Endothelial cell (in vitro differentiated cells): ENCODE measurements at places on chromosomes 7 and 10. TPM values are rescaled to one million over a fixed set of nuclear protein-coding genes. Genes with fewer than 3 reads are reported as not detected.

DNA sequence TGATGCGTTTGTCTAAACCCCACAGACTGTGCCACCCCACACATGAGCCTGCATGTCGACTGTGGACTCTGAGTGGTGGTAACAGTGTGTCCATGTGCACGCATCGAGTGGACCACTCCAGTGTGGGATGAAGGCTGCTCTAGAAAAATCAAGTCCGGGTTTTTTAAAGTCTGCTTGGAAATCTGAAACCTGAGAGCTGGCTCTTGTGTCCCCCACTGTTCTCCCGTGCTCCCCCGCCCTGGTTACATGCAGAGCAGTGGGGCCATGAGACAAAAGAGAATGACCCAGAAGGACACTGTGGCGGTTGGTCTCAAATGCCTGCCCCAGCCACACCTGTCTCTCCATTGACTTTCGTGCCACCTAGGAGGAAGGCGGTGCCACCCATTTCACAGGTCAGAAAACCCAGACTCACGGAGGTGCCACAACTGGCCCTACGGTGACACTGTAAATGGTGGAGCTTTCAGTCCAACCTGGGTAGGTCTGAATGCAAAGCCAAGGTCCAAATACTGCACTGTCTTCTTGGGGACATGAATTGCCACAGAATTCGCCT lies 27.3 kb upstream of the PWWP2B start:
- no peak for DNase-seq

DNA sequence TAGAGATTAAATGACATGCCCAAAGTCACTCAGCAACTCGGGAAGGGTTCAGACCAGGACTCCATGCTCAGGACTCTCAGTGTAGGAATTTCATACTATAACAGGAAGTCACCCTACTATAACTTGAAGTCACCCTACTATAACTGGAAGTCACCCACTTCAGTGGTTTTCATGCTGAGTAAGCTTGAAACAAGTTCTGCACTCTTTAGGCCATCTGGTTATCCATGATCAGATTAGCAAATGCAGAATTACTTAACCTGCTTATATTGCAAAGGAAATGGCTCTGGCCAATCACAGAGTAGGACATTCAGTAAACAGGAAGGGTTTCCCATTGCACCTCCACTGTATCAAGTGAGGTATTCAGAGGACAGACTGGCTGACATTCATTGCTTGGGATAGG lies 1240.4 kb downstream of the GATA3 start:
- DNase-seq: no peak

- no peak for DNase-seq
These were observed 14.1 kb downstream of the SEM1 start for GRCh38 chr7:96695581-96695980.

DNA sequence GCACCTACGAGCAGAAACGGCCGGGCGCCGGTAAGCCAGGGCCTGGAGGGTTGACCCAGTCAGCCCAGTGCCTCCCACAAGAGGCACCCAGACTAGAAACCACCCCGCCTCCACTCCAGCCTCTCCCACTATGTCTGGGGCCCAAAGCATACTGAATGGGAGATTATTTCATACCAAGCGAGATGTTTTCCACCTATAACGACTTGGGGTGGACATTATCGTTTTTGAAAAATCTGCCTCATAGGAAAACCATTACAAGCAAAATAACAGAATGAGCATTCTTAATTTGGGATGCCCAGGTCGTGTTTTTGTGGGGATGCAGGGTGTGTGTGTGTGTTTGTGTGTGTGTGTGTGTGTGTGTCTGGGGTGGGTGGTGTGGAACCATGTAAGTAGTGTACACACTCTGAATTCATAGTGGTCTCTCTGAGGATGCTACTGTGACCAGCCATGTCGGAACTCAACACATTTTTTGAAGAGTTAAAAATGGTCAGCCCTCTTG lies 1.6 kb downstream of the HOXA6 start:
- no peak for DNase-seq

DNA sequence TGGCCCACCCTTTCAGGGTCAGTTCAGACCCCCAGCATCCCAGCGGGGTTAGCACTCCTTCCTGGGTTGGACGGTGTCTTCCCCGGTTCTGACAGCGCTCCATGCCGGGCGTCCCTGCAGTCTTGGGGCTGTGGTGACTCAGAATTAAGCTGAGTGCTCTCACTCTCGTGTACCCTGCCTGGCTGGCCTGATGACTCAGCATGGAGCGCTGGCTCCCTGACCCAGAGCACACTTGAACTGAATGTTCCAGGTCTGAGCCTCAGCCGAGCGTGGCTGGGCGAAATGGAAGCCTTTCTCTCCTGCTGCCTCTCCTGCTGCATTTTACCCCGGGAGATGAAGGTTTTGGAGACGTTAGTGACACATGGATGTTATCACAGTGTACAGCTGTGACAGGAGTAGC lies 7.1 kb downstream of the BAG3 start:
- DNase-seq: no peak

DNA sequence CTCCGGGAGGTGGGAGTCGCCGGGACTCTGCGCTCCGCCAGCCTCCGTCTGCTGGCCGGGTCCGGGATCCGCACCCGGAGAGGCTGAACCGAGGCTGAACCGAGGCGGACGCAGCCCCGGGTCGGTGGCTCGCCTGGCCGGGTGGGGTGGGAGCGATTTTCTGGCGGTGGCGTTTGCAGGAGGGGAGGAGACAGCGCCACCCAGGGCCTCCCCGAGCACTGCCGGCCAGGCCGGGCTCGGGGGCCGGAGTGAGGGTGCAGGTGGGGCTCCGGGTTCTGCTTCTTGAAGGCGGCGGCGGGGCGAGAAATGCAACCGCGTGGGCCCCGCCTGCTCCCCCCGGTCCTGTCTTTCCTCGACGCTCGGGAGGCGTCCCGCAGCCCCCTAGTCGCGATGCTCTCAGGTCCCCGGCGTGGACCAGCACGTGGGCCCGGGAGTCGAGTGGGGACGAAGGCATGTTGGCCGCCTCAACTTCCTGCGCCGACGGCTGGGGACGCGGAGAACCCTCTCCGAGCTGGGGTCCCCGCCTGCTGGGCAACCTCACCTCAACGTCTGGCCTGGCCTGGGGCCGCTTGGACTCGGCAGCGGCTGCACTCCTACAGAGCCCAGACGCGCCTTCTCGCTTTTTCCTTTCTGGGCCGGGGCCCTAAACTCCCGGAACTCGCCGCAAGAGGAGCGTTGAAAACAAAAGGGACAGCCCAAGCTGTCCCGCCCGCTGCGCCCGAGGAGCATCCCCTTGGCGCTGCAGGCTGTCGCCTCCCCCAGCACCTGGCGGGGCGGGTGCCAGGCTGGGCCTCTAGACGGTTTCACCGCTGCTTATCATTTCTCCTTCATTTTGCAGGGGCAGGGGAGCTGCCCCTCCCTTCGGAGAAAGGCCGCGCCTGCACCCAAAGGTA lies 25.2 kb upstream of the VAX1 start:
- peak; percentile 74 for DNase-seq

GRCh38 chr10:580778-581177 lies 108.7 kb downstream of the DIP2C start:
- no peak for DNase-seq

- no peak for DNase-seq
These were observed 1.8 kb downstream of the HOXA10 start for GRCh38 chr7:27172315-27172774.

Gene ZNF775
- 12.1 TPM for total RNA-seq

Gene KEL
- 0.74 TPM for total RNA-seq
